Stimulated activated CD4-positive, alpha-beta T cell treated with anti-CD3 and anti-CD28 coated beads, Interleukin-1b, Interleukin-23, amount 100 ng/mL, for 1 hour (primary cell): ENCODE measurements at places on chromosomes 2 and 18.

DNA sequence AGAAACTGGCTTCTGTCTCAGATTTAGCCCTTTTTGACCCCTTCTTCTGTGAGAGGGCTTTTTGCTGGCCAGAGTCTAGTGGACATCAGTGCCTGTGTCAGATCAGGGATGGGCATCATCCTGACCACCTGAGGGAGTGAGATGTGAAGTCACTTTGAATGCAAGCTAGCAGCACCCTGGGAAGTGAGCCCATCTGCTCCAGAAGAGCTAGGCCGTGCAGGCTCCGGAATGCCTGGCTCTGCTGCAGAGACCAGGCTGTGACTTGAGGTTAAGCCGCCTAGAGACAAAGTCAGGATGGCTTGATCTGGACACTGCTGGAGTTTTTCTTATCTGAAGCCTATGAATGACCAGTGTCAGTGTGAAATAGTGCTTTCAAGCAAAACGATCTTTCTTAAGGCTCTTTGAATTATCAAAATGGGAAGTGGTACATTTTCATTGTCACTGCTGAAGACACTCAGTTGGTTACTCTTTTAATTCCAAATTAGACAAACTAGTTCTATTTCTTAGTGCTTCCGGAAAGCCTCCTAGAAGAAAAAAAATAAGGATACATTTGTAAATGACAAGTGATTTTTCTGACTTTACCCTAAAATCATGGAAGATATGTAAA lies 20.8 kb downstream of the DGUOK start:
- no peak for DNase-seq

DNA sequence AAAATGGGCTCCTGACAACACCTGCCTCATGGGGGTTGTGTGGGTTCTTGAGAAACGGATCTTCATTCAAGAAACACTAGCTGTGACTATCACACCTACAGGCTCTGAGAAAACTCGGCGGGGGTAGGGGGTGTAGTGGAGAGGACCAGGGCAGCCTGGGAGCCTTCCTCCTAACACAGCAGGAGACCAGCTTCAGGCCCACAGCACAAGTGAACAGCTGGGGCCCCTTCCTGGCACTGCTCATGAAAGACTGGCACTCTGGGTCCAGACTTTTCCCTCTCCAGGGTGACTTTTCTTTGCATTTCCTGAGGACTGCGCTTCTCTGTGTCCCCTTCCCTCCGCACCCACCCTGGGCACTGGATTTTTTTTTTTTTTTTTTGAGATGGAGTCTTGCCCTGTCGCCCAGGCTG lies 7.2 kb upstream of the SEMA4C start:
- no peak for DNase-seq

- DNase-seq, result no peak
Measured at GRCh38 chr2:191892391-191892790, 45.5 kb upstream of the CAVIN2 start.

DNA sequence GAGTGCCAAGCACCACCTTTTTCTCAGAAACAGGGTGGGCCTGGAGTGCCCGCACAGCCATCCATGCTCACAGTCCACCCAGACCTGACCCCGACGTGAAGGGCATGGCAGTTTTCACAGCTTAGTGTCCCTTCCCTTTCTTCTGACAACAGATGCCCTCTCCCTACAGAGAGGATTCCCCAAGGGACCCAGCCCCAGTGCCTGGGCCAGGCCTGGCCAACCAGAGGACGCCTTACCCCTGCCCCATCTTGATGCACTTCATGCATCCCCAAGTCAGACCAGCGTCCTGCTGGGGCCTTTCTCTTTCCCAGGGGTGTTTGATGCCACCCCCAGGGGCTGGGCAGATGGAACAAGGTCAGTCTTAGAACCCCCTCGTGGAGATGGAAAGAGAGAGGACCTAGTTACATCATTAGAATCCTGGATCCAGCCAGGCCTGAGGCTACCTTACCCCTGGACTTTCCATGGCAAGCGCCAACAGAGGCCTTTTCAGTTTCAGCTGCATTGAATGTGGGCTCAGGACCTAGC lies 3.8 kb downstream of the ANKMY1 start:
- DNase-seq, result no peak

GRCh38 chr2:19671916-19672315 lies 229.9 kb downstream of the TTC32 start:
- no peak for DNase-seq

DNA sequence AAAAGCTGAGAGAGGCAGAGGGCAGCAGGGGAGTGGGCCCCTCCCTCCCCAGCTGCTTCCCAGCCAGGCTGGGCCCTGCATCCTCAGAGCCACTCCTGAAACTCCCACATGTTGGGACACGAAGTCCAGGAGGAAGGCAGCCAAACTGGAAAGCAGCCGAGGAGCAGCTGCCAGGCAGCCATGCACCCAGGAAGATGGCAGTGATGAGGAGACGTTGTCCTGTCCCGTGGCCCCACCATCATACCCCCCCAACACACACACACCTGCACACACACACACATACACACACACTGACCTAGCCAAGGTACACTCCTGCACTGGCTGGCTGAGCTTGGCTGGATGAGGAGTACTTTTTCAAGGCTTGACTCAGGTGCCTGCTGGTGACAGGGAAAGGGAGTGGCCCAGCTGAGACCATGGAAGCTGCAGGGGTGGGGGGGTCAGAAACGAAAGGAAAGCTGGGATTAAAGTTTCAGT lies 106.0 kb downstream of the CYP26B1 start:
- DNase-seq, result no peak

DNA sequence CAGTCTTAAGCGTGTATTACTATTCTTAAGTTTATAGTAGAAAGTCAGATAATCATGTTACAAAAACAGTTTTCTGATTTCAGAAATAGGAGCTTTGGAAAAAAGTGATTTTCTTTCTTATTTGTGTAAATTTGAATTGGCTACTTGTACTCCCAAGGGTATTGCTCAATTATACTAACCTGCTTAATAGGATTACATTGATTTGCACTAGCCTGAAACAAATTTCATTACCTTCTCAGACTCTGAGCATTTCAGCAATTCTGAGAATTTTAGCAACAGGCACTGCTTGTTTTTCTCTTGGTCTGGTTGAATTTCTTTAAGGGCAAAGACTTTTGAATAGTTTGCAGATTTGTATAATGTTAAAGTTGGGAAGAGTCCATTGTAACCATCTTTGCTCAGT lies 87.2 kb upstream of the NXPH2 start:
- DNase-seq, result no peak

- no peak for DNase-seq
Measured at GRCh38 chr2:49770919-49771318, 616.6 kb upstream of the FSHR start.

DNA sequence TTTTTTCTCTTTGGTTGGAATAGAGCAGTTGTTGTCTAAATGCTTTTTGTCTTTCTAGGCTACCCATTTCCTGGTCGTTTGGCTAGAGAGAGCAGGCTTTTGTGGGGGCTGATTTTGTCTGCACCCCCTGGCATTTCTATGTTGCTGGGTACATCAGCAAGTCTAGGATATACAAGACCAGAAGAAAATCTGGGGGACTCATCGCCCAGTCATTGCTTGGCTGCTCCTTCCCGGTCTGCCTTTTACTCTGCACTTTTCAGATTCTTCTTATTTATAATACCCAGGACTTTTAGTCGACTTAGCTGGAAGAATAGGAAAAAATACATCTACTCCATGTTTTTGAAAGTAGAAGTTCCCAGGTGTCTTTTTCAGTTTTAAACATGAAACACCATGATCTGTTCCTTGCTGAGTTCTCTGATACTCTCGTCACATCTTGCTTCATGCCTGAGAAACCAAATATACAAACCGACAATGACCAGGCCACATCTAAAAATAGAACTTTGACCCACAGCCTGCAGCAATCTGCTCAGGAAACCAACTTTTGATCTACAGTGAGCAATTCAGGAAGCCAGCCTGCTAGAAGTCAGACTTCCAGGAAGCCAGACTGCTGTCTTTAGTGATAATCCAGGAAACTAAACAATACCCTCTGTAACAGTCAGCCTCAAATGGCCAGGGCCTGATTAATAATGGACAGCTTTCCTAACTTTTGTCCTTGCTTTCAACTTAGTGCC lies 163.8 kb upstream of the MEX3C start:
- no peak for DNase-seq

GRCh38 chr2:32739664-32740063 lies 111.8 kb downstream of the TTC27 start:
- no peak for DNase-seq

- no peak for DNase-seq
Measured at GRCh38 chr2:15726321-15727057, 134.8 kb downstream of the DDX1 start.

DNA sequence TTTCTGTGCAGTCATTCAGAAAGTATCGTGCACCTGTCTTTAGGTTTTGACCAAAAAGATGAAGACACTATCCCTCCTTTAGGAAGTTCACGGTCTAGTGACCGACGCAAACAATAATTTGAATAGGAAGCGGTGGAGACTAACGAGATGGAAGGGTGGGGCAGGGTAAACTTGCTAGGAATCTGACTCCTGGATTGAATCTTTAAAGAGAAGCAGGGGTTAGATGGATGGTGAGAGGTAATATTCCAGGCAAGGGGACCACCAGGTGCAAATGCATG lies 651 bp upstream of the TXNL1 start:
- no peak for DNase-seq

- DNase-seq, result no peak
Measured at GRCh38 chr2:17229414-17229813, 288.8 kb downstream of the RAD51AP2 start.

- DNase-seq, result no peak
Measured at GRCh38 chr2:161085149-161085548, 75.1 kb upstream of the TANK start.

DNA sequence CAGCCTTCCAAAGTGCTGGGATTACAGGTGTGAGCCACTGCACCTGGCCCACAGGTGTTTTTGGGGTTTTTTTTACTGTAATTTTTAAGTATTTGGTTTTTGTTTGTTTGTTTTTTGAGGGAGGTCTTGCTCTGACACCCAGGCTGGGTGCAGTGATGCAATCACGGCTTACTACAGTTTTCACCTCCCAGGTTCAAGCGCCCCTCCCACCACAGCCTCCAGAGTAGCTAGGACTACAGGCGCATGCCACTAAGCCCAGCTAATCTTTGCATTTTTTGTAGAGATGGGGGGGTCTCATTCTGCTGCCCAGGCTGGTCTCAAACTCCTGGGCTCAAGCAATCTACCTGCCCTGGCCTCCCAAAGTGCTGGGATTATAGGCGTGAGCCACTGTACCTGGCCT lies 7.3 kb upstream of the SLC11A1 start:
- DNase-seq, result no peak

- no peak for DNase-seq
Measured at GRCh38 chr2:182594286-182594685, 121.8 kb upstream of the DNAJC10 start.

- DNase-seq, result no peak
Measured at GRCh38 chr2:135975702-135976101, 9.7 kb downstream of the DARS1 start.

DNA sequence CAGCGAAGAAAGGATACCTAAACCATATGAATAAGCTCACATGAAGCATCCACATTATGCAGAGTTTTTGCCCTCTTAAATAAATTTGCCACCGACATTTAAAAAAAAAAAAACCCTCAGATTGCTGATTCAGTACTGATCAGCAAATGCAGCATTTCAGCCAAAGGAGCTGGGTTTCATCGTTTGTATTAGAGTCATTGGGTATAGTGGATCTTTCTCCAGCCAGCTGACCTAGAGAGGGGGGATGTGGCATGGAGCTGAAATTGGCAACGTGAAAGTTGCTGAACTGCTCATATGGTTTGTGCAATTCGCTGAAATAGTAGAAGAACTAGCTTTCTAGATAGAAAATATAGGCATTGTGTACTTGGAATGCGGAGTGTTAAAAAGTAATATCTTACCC lies 73.5 kb upstream of the ZNF397 start:
- no peak for DNase-seq

DNA sequence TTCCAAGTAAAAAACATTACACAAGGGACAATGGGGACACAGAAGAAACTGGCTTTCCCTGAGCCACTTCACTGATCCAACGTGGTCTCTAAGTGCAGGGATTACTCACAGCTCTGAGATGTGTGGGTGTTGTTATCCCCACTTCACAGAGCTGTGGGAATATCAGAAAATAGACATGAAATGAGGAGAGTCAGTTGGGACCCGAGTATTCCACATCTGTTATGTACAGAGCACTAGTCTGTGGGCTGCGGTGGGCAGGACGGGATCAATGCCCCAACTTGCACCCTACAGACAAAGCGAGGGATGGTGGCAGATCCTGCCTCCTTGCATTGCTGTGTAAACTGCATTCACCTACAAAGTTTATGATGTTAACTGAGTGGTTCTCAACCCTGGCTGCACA lies 11.7 kb downstream of the LAMA1 start:
- no peak for DNase-seq

DNA sequence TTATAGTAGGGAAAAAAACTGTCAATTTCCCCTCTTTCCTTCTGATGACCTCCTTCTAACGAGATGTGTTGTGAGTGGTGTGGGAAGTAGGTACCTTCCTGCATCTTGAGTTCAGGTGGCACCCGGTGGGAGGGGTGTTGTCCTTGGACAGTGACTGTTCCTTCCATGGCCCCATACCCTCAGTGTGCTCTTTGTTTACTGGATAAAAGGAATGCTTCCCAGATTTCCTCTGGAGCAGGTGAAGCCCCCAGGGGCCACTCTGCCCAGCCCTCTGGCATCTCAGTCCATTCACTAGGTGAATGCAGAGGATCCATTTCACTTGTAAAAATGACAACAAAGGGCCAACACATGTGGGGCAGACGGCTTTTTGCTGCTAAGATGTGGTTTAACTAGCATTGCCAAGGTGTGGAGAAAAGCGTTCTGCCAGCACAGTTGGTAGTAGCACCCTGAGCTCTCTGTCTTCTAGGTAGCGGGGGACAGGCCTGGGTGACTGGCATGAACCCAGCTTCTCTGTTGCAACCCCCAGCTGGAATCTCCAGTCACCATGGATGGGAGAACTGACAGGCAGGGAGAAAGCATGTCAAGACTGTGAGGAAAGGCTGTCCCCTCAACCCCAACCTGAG lies 6.9 kb downstream of the GDF7 start:
- no peak for DNase-seq

- DNase-seq, result no peak
Measured at GRCh38 chr18:42929181-42929580, 186.3 kb downstream of the RIT2 start.

DNA sequence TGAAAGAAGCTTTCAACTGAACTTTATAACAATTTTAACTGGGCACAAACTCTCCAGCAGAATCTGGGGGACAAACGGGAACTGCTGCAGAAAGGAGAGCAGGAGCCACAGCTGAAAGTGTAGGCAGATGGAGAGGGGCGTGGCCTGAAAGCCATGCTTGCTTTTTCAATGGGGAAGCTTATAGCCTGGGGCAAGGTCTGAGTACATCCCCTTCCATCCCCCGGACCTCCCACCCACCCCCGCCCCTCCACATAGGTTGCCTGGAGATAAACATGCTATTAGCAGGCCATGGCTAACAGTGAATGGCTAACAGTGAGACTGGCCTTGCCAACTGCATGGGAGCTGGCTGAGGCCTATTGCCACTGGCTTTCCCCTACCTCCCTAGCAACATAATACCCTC lies 317.9 kb upstream of the TANK start:
- DNase-seq, result no peak
